Ascending aorta (tissue), 2 donors: ENCODE measurements at places on chromosomes 7 and 10. TPM values are rescaled to one million over a fixed set of nuclear protein-coding genes. Genes with fewer than 3 reads are reported as not detected.

Gene FBXO24
- total RNA-seq, result not detected

DNA sequence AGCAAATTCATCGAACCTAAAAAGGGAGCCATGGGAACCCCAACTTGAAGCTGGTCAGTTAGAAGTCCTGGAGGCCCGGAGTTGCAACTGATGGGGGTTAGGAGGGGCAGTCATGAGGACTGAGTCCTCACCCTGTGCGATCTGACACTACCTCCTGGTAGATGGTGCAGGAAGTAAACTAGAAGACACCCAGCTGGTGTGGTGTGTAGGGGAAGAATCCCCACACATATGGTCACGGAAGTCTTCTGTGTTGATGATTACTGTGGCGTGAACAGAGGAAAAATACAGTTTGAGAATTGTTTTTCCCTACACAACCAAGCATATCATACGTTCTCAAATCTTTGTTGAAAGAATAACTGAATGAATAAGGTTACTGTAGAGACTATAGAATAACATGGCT is 164.6 kb upstream of the KCTD7 start:
- no peak overlapping the region for H3K27ac ChIP-seq
- DNase-seq, result no peak
- no peaks in the 10 kb centered on the region for H3K27me3 ChIP-seq
- H3K4me3 ChIP-seq, result no peak overlapping the region

Gene AOAH
- total RNA-seq, result 0.75 TPM

- no peak overlapping the region for H3K27ac ChIP-seq
- H3K4me3 ChIP-seq, result no peak overlapping the region
- DNase-seq, result no peak
- no peaks in the 10 kb centered on the region for H3K27me3 ChIP-seq
- no peaks in the 10 kb centered on the region for H3K4me1 ChIP-seq
- H3K36me3 ChIP-seq, result no peaks in the 10 kb centered on the region
Measured at GRCh38 chr10:107813451-107814162, 649.1 kb upstream of the SORCS1 start.

- no peaks in the 10 kb centered on the region for H3K27me3 ChIP-seq
- H3K36me3 ChIP-seq, result no peaks in the 10 kb centered on the region
- DNase-seq, result no peak
- H3K27ac ChIP-seq, result no peak overlapping the region
Measured at GRCh38 chr10:17147884-17148489, 18.4 kb upstream of the CUBN start.
